ENCODE measurements at places on chromosomes 6 and 20. TPM values are rescaled to one million over a fixed set of nuclear protein-coding genes. Genes with fewer than 3 reads are reported as not detected.

DNA sequence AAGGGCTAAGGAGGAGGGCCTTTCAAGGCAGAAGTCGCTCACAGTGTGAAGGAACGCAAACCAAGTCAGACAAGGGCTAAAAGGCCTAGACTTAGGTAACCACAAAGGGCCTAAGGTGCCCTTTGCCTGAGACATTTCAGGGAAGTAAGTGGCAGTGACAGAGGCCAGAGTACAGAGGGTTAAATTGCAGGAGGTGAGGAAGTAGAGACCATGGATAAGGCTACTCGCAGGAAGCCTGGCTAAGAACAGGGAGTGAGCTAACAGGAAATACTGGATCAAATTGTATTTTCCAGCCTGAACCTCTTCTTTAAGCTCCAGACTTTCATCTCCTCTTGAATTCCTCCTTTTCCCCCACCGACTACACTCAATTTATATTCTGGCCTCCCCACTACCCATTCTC is 16.6 kb downstream of the ZHX3 start:
- DNase-seq = no peak

DNA sequence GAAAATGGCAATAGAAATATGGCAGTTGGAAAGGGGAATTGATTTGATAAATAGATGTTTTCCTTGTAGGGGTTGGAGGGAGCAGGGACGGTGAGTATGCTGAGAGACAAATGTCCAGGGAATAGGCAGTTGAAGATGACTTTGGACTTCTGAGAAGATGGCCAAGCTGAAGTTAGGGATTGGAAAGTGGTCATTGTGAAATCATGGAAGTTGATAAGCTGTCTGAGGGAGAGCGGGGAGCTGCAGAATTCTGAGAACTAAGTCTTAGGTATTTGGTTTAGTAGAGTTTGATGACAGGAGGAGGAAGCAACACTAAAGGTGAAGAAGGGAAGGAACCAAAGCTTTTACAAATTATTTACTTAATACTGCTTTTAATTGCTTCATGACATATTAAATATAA is 15.1 kb downstream of the NDUFAF5 start:
- no peak for DNase-seq

- DNase-seq = no peak
Observed at GRCh38 chr20:15911581-15911980, 661.7 kb downstream of the KIF16B start.

DNA sequence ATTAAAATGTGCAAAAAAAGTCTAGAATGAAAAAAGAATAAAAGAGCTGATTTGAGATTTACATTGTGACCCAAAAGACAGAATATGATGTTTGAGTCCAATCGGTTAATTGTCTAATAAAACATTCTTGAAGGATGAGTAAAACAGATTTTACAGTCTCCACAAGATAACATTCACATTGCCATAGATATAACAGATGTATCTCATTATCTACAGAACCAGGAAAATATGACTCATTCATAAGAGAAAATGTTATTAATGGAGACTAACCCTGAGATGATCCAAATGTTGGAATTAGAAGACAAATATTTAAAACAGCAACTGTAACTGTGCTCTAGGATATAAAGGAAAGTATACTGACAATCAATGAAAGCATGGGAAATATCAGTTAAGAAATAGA is 141.7 kb downstream of the RFX6 start:
- DNase-seq = no peak

DNA sequence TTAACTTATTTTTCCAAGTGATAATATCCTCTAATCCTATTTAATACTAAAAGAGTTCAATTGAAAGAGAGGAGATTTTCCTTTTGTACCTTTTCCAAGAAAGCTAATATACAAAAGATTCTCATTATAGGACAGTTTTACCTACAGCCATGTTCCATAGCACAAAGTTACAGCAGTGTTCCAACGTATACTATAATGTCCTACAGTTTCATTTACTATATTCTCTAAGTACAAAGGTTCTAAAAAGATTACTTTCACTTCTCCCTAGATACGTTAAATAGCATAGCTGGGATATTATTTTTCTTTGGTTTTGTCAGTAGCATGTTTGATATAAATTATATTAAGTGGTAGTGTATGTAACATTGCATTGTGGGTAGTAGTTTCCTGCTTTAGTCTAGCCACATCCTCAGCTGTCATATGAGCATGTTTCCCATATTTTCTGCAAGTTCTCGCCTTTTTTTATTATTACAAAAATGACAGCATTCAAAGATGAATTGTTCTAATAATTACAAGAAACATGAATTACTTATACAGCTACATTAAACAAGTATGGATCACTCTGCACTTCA is 4.4 kb upstream of the RUNX2 start:
- DNase-seq = no peak

DNA sequence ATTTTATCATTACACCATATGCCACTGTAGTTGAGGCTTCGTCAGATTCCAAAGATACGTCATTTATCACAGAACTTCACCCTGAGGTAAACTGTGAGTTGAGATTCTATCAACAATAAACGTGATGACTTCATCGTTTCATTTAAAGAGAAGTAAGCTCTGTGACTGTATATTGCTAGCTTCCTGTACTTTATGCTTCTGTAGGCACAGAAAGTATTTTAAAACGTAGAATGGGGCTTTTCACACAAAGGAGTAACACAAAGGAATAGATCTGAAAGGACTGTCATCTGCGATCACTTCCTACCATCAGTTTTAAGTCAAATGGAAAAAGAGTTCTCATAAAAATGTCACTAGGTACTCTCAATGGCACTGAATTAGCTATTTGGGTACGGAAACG is 234.4 kb upstream of the MCHR2 start:
- no peak for DNase-seq

DNA sequence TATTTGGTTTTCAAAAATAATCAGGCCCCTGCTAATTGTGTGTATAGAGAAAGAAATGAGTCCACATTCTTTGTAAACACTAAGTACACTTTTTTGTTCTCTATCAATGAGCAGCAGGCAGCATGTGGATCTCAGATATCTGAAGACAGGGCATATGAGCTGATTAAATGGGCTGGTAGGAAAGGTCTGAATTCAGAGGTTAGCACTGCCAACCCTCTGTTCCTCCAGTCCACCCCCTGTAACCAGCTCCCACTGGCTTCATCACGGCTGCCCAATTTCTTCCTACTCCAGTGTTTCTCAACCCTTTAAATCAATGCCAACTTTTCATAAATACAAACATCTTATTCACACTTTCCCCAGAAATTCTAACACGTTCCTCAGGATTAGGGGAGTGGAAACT is 128.5 kb downstream of the TPBG start:
- DNase-seq = no peak

The SLC17A1 gene
- 0.57 TPM for polyA plus RNA-seq

GRCh38 chr20:4905613-4906012 is 95.7 kb downstream of the SLC23A2 start:
- DNase-seq = no peak

The THBD gene
- 19.1 TPM for polyA plus RNA-seq

The KCNK5 gene
- polyA plus RNA-seq = 1.8 TPM

GRCh38 chr6:21436625-21437024 is 156.9 kb upstream of the SOX4 start:
- DNase-seq = no peak

- DNase-seq = no peak
Observed at GRCh38 chr6:71994705-71995271, 108.4 kb downstream of the RIMS1 start.

The MCHR2 gene
- not detected for polyA plus RNA-seq

DNA sequence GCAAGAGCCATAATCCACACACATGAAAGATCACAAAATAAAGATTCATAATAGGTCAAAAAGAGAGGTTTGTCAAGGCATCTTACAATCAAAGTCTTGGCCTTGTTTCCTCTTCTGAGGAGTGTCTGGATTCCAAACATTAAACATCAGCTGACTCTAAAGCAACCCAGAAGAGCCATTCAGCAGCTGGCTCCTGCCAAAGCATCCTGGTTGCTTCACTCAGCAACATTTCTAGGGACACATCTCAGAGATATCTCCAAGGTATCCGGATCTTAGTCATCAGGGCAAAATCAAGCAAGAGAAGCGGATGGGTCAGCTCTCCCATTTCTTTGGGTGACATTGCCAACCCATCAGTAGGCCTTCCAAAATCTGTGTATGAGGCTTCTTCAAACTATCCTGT is 139.6 kb downstream of the KIF6 start:
- no peak for DNase-seq

- DNase-seq = no peak
Observed at GRCh38 chr6:97175806-97176205, 107.2 kb downstream of the MMS22L start.

The TGM2 gene
- 441 TPM for polyA plus RNA-seq

The NT5DC1 gene
- polyA plus RNA-seq = 27.0 TPM

The HLA-DQB1 gene
- not detected for polyA plus RNA-seq

- DNase-seq = peak; percentile 30
Observed at GRCh38 chr6:11912420-11912819, 99.7 kb upstream of the HIVEP1 start.

The TRIM40 gene
- 0.05 TPM for polyA plus RNA-seq

DNA sequence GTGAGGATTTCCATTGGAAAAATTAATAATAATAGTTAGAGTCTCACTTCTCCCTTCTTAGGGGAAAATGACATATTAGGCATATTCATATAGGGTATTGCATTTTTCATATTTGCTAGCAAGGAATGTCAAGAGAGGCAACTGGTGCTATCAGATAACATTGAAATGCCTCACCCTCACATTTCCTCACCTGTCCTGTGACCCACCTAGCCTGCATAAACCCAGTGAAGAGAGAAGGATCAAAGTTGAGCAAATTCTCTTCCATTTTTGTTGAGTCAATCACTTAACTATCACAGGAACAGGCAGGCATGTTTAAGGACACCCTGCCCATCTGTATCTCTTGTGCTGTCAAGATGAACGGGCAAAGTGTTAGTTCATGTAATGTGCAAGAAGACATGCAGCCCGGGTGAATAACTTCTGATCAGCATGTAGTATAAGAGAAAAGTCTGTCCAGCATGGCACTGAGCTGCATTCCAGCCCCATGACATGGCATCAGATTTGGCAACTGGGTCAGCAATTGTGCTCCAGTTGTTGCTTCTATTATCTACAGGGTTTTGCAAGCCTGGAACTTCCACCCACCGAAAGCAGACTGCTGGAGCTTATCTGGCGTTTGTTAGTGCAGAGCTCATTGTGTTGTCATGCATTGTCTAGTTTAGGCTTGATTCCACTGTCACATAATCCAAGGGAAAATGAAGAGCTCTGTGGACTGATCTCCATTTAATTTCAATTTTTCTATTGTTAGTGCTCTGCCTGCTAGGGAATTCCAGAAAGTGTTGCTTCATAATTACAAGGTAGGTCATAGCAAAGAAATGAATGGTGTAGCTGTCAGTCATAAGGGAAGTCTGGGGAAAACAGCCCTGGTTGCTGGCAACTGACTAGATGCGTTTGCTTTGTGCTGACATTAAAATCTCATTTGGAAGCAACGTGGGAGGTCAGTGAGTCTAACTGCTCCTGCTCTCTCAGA is 138.4 kb upstream of the TNFAIP3 start:
- peak; percentile 25 for DNase-seq

DNA sequence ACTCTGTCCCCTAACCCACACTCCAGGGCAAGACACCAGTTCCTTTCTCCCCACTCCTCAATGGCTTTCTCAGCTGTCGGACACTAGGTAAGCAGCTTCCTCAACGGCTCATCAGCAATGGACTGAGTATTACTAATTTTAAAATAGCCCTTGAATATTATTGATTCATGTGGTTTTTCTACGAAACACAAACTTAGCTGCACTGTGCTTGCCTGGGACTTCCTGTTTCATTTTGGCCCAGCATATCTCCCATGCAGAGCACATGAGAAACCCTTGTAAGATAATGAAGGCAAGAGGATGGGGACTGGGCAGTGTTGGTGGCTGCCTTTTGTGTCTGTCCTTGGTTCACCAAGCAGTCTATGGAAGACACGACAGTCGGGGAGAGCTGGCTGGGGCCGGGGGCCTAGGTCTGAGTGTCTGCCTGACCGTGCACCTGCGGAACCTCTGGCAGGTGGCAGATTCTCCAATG is 48.9 kb downstream of the RNASET2 start:
- no peak for DNase-seq

GRCh38 chr6:41652866-41653652 is 14.8 kb downstream of the MDFI start:
- DNase-seq = no peak

GRCh38 chr6:54758340-54758739 is 88.2 kb upstream of the FAM83B start:
- no peak for DNase-seq

DNA sequence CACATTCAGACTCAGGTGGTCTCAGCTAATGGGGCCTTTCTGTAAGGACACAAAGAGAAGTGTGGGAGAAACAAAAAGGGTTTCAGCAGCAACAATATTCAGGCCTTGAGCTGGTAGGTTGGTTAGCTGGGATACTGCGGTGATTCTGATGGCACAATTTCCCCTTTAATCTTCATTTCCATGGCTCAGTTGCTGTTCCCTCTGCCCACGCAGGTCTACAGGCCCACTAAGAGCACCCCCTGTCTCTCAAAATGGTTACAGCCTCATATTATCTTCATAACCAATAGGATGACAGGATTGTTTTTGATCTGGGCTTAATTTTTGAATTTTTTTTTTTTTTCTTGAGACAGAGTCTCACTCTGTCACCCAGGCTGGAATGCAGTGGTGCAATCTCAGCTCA is 48.9 kb downstream of the MYB start:
- no peak for DNase-seq

The EPHA7 gene
- 0.29 TPM for polyA plus RNA-seq

The MCCD1 gene
- not detected for polyA plus RNA-seq

DNA sequence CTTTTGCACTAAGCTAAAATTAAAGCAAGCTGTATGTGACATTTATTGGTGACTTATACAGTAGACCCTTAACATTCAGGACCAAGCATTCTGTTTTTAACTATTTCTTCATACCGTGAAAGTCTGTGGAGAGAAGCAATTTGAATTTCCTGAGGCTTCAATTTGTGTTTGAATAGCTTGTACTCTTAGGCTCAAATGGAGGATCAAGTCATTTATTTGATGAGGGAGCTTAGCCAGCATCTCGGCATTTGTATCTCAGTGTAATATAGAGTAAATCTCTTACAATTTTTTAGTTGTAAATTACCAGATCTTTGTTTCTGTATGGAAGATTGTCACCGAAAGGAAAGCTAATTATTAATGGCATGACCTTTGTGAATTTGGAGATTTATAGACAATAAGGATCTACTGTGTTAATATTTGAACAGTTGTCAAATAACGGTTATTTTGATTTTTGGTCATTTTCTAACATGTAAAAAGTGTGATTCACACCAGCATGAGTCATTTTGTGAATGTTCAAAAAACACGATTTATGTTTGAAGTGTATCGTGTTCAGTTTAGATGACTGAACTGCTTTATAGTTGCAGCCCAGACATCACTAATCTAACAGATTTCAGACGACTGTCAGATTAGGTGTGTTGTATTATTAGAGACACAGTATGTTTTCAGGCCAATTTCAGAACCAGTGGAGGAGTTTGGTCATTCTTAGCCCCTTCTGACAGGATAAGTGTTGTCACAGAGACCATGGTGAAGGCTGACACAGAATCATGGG is 332.9 kb downstream of the CDKAL1 start:
- peak; percentile 13 for DNase-seq

The SLC22A16 gene
- not detected for polyA plus RNA-seq

DNA sequence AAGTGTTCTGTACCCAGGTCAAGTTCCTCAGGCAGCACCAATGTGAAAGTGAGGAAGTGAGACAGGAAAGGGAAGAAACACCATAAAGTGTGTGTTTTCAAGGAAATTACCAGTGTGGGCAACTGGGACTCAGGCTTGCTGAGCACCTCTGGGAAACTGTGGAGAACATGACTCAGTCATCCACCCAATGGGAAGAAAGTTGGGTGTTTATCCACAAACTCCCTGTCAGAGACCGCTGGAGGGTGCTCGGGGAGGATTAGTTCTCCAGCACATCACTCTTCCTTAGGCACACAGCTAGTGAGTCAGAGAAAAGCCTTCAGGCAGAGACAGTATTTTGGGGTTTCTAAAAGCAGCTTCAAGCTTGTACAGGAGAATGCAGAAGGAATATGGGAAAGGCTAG is 93.6 kb downstream of the PCSK2 start:
- DNase-seq = no peak

The ARHGAP40 gene
- not detected for polyA plus RNA-seq

All from A549 (cell line).